Tibial artery (tissue), 4 donors: ENCODE measurements at places on chromosomes 4 and X.

GRCh38 chr4:119493886-119494285 is 134.7 kb downstream of the PDE5A start:
- no peak for DNase-seq
- no peak overlapping the region for H3K4me3 ChIP-seq
- peaks cover 34% of the 10 kb centered on the region for H3K36me3 ChIP-seq

GRCh38 chr4:116590648-116591047 is 494.7 kb downstream of the TRAM1L1 start:
- H3K4me3 ChIP-seq: no peak overlapping the region
- H3K27me3 ChIP-seq: no peaks in the 10 kb centered on the region
- no peak for DNase-seq
- no peaks in the 10 kb centered on the region for H3K36me3 ChIP-seq
- H3K4me1 ChIP-seq: no peaks in the 10 kb centered on the region

- no peaks in the 10 kb centered on the region for H3K27me3 ChIP-seq
- no peak overlapping the region for H3K4me3 ChIP-seq
- no peak overlapping the region for H3K27ac ChIP-seq
- H3K4me1 ChIP-seq: no peaks in the 10 kb centered on the region
These were observed 410.5 kb downstream of the PPP3CA start for GRCh38 chr4:100936661-100937375.

- H3K27ac ChIP-seq: no peak overlapping the region
- H3K27me3 ChIP-seq: no peaks in the 10 kb centered on the region
- no peak overlapping the region for H3K4me3 ChIP-seq
- H3K4me1 ChIP-seq: no peaks in the 10 kb centered on the region
These were observed 15.2 kb upstream of the SYTL4 start for GRCh38 chrX:100747090-100747489.

DNA sequence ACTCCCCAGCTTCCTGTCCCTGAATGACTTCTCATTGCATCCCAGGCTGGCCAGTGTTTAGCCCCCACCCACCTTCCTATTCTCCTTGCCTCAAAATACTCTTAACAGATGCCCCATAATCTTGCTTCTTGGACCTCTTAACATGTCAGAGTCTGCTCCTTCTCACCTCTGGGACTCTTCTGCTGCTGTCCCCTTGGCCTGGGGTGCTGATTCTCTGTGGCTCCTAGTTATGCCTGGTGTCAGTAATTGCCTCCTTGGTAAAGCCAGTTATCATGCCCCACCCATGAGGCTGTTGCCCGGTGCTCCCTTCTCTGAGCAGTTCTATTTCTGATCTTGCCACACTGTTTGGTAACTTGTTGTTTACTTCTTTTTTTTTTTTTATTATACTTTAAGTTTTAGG is 256.8 kb downstream of the STIM2 start:
- no peak overlapping the region for H3K27ac ChIP-seq
- no peak overlapping the region for H3K4me3 ChIP-seq
- no peaks in the 10 kb centered on the region for H3K27me3 ChIP-seq

DNA sequence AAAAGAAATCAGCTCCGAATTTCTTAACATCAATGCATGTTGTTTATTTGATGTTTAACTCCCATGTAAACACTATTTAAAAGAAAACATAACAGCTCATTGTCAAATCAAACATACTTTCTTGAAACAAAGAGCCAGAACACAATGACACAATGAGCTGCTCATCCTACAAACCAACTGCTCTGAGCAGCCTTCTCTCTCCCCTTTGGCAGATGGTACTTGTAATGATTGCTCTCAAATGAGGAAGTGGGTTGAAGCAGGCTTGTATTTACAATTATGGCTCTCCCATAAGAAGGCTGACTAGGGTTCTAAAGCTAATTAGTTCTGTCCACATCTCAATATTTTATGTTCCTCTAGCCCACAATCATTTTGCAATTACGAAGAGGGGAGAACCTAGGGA is 637.8 kb upstream of the ADGRL3 start:
- H3K4me3 ChIP-seq: no peak overlapping the region
- H3K36me3 ChIP-seq: no peaks in the 10 kb centered on the region
- H3K4me1 ChIP-seq: no peaks in the 10 kb centered on the region
- H3K27me3 ChIP-seq: no peaks in the 10 kb centered on the region

DNA sequence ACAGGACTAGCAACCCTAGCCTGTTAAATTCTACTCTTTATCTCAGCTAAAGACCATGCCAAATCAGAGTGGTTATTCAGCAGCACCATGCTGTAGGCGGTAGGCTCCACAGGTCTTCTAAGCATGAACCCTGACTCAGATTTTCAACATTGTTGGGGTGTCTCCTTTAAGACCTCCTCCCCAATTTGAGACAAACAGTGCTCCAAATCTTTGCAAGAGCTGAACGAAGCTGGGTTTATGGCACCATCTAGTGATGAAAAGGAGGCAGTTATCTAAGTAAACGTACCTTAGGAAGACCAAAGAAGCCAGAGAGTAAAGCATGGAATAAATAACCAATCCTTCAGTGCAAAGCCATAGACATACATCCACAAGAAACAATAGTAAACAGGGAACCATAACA is 334.5 kb upstream of the SLC7A11 start:
- no peaks in the 10 kb centered on the region for H3K4me1 ChIP-seq
- H3K36me3 ChIP-seq: no peaks in the 10 kb centered on the region
- H3K27me3 ChIP-seq: no peaks in the 10 kb centered on the region
- H3K27ac ChIP-seq: no peak overlapping the region
- no peak overlapping the region for H3K4me3 ChIP-seq
- no peak for DNase-seq

- H3K4me3 ChIP-seq: no peak overlapping the region
- no peak for DNase-seq
- no peaks in the 10 kb centered on the region for H3K27me3 ChIP-seq
These were observed 101.0 kb downstream of the PAPSS1 start for GRCh38 chr4:107619066-107619465.

DNA sequence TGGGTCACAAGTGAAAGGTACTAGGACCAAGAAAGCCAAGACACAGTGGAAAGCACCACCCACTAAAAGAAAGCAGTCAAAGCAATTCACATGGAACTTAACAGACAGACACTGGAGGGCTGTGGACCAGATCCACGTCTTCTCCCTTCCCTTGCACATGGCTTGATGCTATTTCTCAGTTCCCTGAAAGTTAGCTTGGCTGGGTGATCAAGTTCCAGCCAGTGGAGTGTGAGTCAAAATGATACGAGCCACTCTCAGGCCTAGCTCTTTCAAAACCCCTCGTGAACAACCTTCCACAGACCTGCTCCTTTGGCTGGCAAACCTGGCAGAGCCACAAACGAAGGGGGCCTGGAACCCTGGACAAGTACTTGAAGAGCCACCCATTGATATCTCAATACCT is 52.0 kb downstream of the RELL1 start:
- no peaks in the 10 kb centered on the region for H3K4me1 ChIP-seq
- no peaks in the 10 kb centered on the region for H3K27me3 ChIP-seq
- no peak overlapping the region for H3K4me3 ChIP-seq

DNA sequence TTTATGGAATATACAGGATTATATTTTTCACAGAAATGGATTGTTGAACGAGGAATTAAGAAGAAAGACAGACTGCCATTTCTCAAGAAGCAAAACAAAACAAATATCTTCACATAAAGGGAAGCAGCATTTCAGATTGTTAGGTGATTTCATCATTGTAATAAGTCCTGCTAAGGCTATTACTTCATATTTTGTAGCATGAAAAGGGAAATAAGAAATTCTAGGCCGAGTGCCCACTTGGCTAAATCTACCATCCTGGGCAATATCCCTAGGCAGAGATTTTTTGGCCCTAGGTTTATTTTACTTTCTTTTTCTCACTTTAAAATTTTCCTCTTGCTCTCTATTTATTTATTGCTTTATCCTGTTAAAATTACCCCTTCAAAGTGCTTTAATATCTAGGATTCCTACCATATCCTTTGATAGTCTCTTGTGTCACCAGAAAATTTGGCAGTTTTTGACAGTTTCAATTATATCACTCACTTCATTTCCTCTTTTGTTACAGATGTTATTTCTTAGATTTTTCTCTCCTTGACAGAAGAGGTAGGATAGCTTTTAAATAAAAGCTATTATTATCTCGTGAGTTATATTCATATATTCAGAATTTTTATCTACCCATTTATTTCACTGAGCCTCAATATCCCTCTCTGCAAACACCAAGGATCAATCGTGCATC is 142.3 kb downstream of the PDGFC start:
- peaks cover 6% of the 10 kb centered on the region for H3K4me1 ChIP-seq
- H3K36me3 ChIP-seq: no peaks in the 10 kb centered on the region
- H3K27me3 ChIP-seq: no peaks in the 10 kb centered on the region
- H3K27ac ChIP-seq: peak overlapping the region; percentile 66

DNA sequence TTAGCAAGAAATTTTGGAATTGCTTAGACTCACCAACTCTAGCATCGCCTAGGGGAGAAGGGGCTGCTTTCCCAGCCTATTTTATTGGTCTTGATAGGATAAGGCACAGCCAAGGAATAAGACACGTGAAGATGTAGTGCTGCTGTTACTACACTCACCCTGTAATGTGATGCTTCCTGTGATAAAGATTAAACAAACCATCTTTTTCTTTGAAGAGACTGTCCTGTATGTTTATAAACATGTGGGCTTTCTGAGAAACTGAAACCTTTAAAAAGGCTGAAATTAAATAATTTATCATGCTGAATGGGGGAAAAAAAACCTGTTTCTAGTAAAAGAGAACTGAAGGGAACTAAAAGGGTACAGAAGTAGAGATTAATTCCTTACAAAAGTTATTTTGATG is 13.2 kb downstream of the TAPT1 start:
- H3K4me1 ChIP-seq: peaks cover 5% of the 10 kb centered on the region
- H3K36me3 ChIP-seq: peaks cover 17% of the 10 kb centered on the region
- no peak for DNase-seq
- H3K4me3 ChIP-seq: no peak overlapping the region
- no peaks in the 10 kb centered on the region for H3K27me3 ChIP-seq

- no peak for DNase-seq
- no peak overlapping the region for H3K4me3 ChIP-seq
- peaks cover 12% of the 10 kb centered on the region for H3K4me1 ChIP-seq
These were observed 5.4 kb upstream of the SHOX start for GRCh38 chrX:625137-625691.

- H3K36me3 ChIP-seq: no peaks in the 10 kb centered on the region
- H3K4me3 ChIP-seq: no peak overlapping the region
- H3K4me1 ChIP-seq: peaks cover 3% of the 10 kb centered on the region
These were observed 32.5 kb upstream of the FGFR3 start for GRCh38 chr4:1760521-1761071.

GRCh38 chr4:110532901-110533589 is 57.1 kb downstream of the ENPEP start:
- no peak for DNase-seq
- H3K36me3 ChIP-seq: no peaks in the 10 kb centered on the region
- H3K4me1 ChIP-seq: no peaks in the 10 kb centered on the region
- H3K4me3 ChIP-seq: no peak overlapping the region
- H3K27me3 ChIP-seq: no peaks in the 10 kb centered on the region

GRCh38 chr4:117941611-117942010 is 92.7 kb upstream of the NDST3 start:
- H3K4me3 ChIP-seq: no peak overlapping the region
- no peaks in the 10 kb centered on the region for H3K36me3 ChIP-seq
- no peaks in the 10 kb centered on the region for H3K4me1 ChIP-seq
- DNase-seq: no peak

- H3K36me3 ChIP-seq: no peaks in the 10 kb centered on the region
- H3K4me1 ChIP-seq: no peaks in the 10 kb centered on the region
- H3K27ac ChIP-seq: peak overlapping the region; percentile 59
- DNase-seq: no peak
- H3K27me3 ChIP-seq: no peaks in the 10 kb centered on the region
- H3K4me3 ChIP-seq: peak overlapping the region; percentile 84
These were observed 613 bp downstream of the GLRB start for GRCh38 chr4:157076578-157076947.

DNA sequence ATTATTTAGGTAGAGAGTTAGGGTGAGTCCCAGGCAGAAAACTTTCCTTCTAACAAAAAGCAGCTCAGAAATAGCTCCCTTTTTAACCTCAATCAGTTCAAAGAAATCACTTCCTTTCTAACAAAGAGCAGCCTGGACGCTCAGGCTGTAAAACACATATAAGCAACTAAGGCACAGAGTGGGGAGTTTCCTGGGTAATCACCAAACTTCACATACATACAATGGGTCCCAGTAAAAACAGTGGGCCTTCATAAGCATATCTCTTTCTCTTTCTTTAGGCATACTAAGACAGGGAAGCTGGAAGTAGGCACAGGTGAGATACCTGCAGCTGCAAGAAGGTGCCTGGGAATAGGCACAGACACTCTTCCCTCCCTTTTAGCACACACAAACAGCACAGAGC is 4.9 kb upstream of the NAF1 start:
- DNase-seq: no peak
- no peak overlapping the region for H3K27ac ChIP-seq
- no peaks in the 10 kb centered on the region for H3K4me1 ChIP-seq
- H3K36me3 ChIP-seq: no peaks in the 10 kb centered on the region

- H3K4me1 ChIP-seq: no peaks in the 10 kb centered on the region
- no peaks in the 10 kb centered on the region for H3K36me3 ChIP-seq
- H3K27ac ChIP-seq: no peak overlapping the region
- no peaks in the 10 kb centered on the region for H3K27me3 ChIP-seq
These were observed 634.9 kb downstream of the BCOR start for GRCh38 chrX:39462835-39463234.

DNA sequence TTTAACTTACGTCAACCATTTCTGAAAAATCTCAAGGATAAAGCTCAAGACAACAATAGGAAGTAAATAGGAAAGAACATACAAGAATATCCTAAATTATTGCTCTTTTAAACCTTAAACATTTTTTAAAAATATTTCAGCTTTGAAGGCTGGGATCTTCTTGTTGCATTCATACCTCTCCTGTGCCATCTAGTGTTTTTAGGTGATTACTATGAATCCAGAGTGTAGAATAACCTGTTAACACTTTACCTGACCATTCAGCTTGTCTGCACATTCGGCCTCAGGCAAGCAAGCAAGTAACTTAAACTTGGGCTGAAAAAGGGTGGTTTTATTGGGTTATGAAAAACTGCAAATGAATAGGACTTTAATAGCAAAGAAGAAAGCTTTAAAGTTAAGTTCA is 507.8 kb upstream of the INTU start:
- H3K4me1 ChIP-seq: no peaks in the 10 kb centered on the region
- no peaks in the 10 kb centered on the region for H3K27me3 ChIP-seq
- H3K27ac ChIP-seq: no peak overlapping the region
- no peak overlapping the region for H3K4me3 ChIP-seq
- H3K36me3 ChIP-seq: no peaks in the 10 kb centered on the region

- H3K4me3 ChIP-seq: no peak overlapping the region
- peaks cover 19% of the 10 kb centered on the region for H3K4me1 ChIP-seq
- no peaks in the 10 kb centered on the region for H3K36me3 ChIP-seq
- no peak for DNase-seq
- H3K27me3 ChIP-seq: no peaks in the 10 kb centered on the region
These were observed 73.6 kb downstream of the PALLD start for GRCh38 chr4:168570466-168570865.

GRCh38 chrX:13933352-13933751 is 96.3 kb downstream of the GEMIN8 start:
- H3K27me3 ChIP-seq: peaks cover 3% of the 10 kb centered on the region
- no peak overlapping the region for H3K4me3 ChIP-seq
- no peak overlapping the region for H3K27ac ChIP-seq
- H3K4me1 ChIP-seq: no peaks in the 10 kb centered on the region
- H3K36me3 ChIP-seq: no peaks in the 10 kb centered on the region
- no peak for DNase-seq

- no peaks in the 10 kb centered on the region for H3K27me3 ChIP-seq
- DNase-seq: no peak
- no peaks in the 10 kb centered on the region for H3K36me3 ChIP-seq
- no peak overlapping the region for H3K27ac ChIP-seq
- no peak overlapping the region for H3K4me3 ChIP-seq
- H3K4me1 ChIP-seq: no peaks in the 10 kb centered on the region
These were observed 174.4 kb upstream of the BRWD3 start for GRCh38 chrX:80984118-80984517.
